ENCODE measurements at places on chromosomes 5 and 9. TPM values are rescaled to one million over a fixed set of nuclear protein-coding genes. Genes with fewer than 3 reads are reported as not detected.

Gene TSLP
- total RNA-seq: not detected

Gene LAMC3
- total RNA-seq: 2.0 TPM

Gene PITX1
- 31.1 TPM for total RNA-seq

Gene CMYA5
- total RNA-seq: 0.14 TPM

Gene LHX3
- total RNA-seq: 0.10 TPM

Gene C6
- not detected for total RNA-seq

Gene TPD52L3
- not detected for total RNA-seq

Gene PDE6A
- total RNA-seq: 0.24 TPM

Gene SLC36A2
- total RNA-seq: not detected

Gene C5orf58
- total RNA-seq: not detected

Gene CCL28
- total RNA-seq: 0.03 TPM

Gene FKBP15
- total RNA-seq: 17.0 TPM

Gene IRF1
- total RNA-seq: 28.1 TPM

Gene NUTM2G
- total RNA-seq: not detected

Gene FNBP1
- 13.3 TPM for total RNA-seq

Gene OR1B1
- total RNA-seq: not detected

Gene ZNF367
- 5.2 TPM for total RNA-seq

Gene IL6ST
- 101 TPM for total RNA-seq

Gene SV2C
- total RNA-seq: not detected

Gene TRIM14
- 10.9 TPM for total RNA-seq

Gene ABCA2
- total RNA-seq: 22.8 TPM

Gene ZNF608
- 0.77 TPM for total RNA-seq

Gene GFPT2
- 53.9 TPM for total RNA-seq

Gene AK8
- 1.3 TPM for total RNA-seq

Gene PCDHGB6
- 0.10 TPM for total RNA-seq

Gene ADCY2
- not detected for total RNA-seq
